ENCODE measurements at places on chromosomes 3 and 15.

DNA sequence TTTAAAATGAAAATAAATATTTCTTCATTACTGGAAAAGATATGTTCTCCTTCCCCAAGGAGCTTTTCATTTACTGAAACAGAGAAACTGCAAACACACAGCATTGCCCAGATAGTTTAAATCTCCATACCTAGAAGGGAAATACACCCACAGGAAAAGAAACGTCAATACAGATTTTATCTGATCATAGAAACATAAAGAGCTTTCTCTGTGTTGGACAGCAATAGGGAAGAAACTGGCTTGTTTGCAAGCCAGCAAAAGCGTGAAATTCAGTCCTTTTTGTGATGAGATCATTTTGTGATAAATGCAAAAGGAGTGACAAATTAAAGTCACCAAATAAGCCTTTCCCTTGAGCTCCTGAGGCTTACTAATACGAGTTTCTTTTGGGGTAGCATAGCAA, 398.0 kb downstream of the TIGIT start:
- peak; percentile 51 for DNase-seq

DNA sequence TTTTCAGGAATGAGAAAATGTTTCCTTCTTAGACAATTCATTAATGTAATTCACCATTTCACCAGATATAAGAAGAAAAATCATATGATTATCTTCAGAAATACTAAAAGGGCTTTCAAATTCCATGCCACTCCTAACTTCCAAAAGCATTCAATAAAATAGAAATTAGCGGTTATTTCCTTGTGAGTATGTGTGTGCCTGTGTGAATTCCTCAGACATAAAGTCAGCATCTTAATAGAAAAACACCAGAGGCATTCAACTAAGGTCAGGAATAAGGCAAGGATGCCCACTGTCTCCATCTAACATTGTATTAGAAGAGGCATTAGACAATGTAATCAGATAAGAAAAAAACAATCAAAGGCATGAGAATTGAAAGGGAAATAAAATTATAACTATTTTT, 88.4 kb downstream of the PLCH1 start:
- no peak for DNase-seq

- no peak for DNase-seq
These were observed 22.0 kb downstream of the CXCR6 start for GRCh38 chr3:45965253-45965652.

- DNase-seq: no peak
These were observed 8.8 kb downstream of the SLC12A8 start for GRCh38 chr3:125203731-125204130.

DNA sequence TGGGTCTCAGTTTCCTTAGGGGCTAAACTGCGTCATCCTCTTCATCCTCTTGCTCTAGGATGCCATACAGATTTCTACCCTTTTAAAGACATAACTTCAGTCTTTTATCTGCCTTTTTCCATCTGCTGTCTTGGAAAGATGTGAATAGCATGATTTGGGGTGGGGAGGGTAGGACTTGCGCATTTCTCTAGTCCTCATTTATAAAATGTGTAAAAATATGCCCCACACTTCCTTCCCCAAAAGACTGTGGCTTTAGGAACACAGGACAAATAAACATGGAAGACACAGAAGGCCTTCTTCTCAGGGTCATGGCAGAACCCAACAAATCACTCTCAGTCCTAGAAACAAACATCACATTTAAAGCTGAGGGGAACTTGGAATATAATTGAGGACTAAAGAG, 48.4 kb upstream of the BCL6 start:
- no peak for DNase-seq

GRCh38 chr15:75149867-75150709, 51.6 kb upstream of the C15orf39 start:
- DNase-seq: peak; percentile 67

DNA sequence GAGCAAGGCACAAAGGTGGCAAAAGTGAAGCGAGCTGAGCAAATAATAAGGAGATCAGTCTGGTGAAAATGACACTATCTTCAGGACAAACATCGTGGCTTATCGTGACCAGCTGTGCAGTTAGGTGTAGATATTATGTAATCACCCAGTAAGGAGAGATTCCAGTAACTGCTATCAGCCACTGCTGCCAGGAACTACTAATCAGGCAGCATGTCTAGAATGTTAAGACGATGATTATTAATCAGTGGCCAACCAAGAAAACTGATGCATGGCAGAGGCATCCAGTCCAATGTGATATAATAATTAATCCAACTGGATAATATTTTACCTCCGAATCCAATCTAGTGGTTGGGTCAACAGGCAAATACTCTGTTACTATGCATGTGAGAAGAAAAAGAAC, 252.7 kb upstream of the ZPLD1 start:
- peak; percentile 79 for DNase-seq

DNA sequence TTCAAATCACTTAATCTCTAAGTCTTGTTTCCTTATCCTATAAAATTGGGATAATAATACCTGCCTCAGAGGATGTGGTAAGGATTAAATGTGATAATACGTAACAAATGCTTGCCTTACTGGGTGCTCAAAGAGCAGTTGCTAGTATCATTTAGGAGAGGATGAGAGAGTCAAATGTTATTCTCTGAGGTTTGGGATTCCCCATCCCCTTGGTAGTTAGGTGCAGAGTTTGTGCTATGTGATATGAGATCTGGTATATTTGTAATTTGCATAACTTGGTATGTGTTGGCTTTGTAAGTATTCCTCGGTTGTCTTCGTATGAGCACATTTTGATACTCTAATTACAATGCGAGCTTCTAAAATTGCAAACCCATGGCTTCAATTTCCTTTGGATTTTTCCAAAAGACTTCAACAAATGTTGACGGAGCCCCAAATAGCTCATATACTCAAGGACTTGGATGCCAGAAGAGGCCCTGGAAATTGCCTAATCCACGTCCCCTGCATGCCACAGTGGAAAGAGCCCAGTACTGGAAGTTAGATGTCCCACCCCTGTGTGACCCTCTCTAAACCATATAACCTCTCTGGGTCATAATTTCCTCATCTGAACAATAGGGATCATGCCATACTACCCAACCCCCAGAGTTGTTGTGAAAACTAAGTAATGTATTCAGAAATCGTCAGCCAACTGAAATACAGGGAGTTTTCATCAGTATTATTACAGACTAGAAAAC, 85.0 kb downstream of the FBN1 start:
- no peak for DNase-seq

DNA sequence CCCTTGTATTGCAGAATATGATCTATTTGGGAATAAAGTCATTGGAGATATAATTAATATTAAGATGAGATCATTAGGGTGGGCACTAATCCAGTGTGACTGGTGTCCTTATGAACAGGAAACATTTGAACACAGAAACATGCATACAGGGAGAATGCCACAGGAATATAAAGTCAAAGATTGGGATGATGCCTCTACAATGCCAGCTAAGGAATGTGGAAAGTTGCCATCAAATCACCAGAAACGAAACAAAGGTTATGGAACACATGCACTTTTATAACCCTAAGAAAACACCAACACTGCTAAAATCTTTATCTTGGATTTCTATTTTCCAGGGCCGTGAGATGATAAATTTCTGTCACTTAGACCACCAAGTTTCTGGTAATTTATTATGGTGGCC, 442.4 kb upstream of the BCHE start:
- DNase-seq: no peak

GRCh38 chr3:43632269-43632733, 10.5 kb upstream of the ANO10 start:
- DNase-seq: no peak

DNA sequence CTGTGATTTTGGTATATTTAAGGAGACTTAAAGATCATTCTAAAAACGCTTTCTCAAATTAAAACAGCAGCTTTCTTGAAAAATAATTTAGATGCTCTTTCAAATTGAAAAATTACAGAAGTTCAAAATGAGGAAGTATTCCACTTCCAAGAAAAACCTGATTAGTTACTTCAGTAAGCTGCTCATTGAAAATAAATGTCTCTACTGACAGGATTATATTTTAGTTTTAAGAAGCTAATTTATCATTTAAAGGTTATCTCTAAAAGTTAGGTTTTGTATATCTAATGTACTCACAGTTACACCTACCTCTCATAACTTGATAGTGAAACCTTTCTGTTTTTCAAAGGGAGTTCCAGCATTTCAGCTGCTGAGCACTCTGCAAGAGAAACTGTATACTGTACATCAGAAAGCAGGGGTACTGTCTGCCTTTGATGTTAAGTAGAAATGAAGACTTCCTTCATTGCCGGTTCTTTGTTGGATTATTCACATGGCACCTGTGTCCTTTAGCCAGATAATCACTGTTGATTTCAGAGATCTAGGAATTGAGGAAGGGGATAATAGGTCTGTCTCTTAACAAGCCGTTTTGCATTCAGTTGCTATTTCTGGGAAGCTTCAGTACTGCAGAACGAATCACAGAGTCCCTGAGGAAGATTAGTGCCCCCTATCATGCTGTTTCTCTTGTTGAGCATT, 161.6 kb downstream of the TCF12 start:
- DNase-seq: peak; percentile 63

- no peak for DNase-seq
These were observed 326.5 kb upstream of the ZNF717 start for GRCh38 chr3:76111808-76112207.

DNA sequence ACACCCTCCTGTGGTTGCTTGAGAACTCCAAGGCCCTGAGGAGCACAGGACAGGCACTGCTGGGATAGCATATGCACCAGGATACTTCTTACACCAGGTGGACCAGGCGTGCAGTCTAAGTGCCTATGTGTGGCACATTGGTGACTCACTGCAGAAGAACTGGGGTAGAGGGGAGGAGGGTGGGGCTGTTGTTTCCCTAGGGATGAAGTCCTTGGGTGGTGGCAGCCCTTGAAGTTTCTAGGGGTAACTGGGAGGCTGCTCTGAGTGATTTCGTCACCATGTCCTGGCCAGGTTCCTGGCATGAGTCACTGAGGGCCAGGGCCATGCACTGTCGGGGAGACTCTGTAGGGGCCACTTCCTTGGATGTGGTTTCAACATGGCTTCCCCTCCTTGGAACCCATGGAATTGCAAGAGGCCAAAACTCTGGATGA, 15.9 kb downstream of the MYZAP start:
- no peak for DNase-seq

GRCh38 chr3:187042874-187043458, 96.3 kb downstream of the RPL39L start:
- DNase-seq: no peak

GRCh38 chr3:49602049-49602554, 47.8 kb downstream of the BSN start:
- no peak for DNase-seq

- DNase-seq: no peak
These were observed 216.1 kb downstream of the THRB start for GRCh38 chr3:24278543-24278942.

DNA sequence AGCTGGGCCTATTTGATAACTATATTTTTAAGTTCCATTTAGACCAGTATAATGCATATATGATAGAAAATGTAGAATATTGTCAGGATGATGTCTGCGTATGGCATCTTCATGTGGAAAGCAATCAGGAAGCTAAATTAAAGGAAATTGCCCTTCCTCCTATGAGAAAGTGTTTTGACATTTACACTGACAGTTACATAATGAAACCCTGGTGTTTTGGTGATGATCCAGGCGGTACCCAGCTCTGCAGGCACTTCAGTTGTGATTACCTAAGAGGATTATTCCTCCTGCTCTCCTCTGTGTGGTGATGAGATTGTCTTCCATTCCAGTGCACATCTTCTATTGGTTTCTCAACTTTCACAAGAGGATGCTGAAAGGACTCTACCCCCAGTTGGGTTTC, 126.5 kb upstream of the MITF start:
- no peak for DNase-seq

DNA sequence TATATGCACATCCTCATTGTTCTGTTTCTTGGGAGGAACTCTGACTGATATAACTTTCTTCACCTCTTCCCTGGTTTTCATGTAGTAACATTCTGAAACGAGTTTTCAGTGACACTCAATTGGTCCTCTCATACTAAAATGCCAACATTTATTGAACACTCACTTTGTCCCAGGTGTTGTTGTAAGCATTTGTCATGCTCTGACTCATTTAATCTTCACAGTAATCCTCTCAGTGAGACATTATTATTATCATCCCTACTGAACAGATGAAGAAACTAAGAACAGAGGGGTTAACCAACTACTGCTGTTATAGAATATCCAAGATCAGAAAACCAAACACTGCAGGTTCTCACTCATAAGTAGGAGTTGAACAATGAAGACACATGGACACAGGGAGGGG, 94.1 kb upstream of the MRPL3 start:
- no peak for DNase-seq

- no peak for DNase-seq
These were observed 16.1 kb downstream of the CLEC3B start for GRCh38 chr3:45042162-45042561.

- DNase-seq: peak; percentile 83
These were observed 42.2 kb downstream of the B3GNT5 start for GRCh38 chr3:183295211-183295610.

GRCh38 chr3:20072422-20072821, 32.2 kb downstream of the KAT2B start:
- DNase-seq: no peak

DNA sequence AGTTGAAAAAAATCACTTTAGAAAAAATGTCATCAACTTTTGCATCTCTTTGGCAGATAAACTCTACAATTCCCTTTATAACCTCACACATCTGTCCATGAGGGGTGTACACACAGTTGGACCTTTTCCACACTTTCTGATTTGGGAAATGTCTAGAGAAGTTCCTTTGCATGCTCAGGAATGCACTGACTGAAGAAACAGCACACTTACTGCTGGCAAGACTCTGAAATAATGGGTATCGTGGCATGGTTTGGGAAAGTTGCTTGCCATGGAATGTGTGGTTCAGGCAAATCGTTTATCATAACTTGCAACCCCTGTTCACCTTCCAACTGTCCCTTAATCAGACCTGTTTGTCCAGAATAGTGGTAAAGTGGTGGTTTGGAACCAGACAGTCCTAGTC, 135.3 kb upstream of the TGFBR2 start:
- DNase-seq: no peak

- no peak for DNase-seq
These were observed 21.2 kb downstream of the ZDHHC23 start for GRCh38 chr3:113968986-113969385.

Data from hematopoietic multipotent progenitor cell treated with erythropoietin and hydrocortisone succinate and interleukin-3 and kit ligand, for 4 days (in vitro differentiated cells).